SK-N-SH (cell line): ENCODE measurements at places on chromosomes 6 and 20. TPM values are rescaled to one million over a fixed set of nuclear protein-coding genes. Genes with fewer than 3 reads are reported as not detected.

- no peak for DNase-seq
- H3K4me3 ChIP-seq, result no peak overlapping the region
- peaks cover 14% of the 10 kb centered on the region; the same call in 1 of the 2 replicates for H3K4me1 ChIP-seq
- H3K27ac ChIP-seq, result no peak overlapping the region
- no peaks in the 10 kb centered on the region for H3K27me3 ChIP-seq
Observed at GRCh38 chr20:64065062-64065973, 2.3 kb downstream of the TCEA2 start.

GRCh38 chr6:6405031-6405430 is 84.6 kb upstream of the F13A1 start:
- H3K27ac ChIP-seq, result no peak overlapping the region
- H3K4me1 ChIP-seq, result no peaks in the 10 kb centered on the region
- no peak for DNase-seq
- no peaks in the 10 kb centered on the region for H3K36me3 ChIP-seq
- H3K27me3 ChIP-seq, result no peaks in the 10 kb centered on the region

GRCh38 chr6:87139236-87139635 is 16.1 kb upstream of the ZNF292 start:
- H3K27me3 ChIP-seq, result no peaks in the 10 kb centered on the region; the same call in 1 of the 2 replicates
- H3K4me3 ChIP-seq, result no peak overlapping the region
- no peaks in the 10 kb centered on the region for H3K36me3 ChIP-seq
- H3K4me1 ChIP-seq, result no peaks in the 10 kb centered on the region
- peak; percentile 42 for DNase-seq
- no peak overlapping the region for H3K27ac ChIP-seq

GRCh38 chr6:25122622-25123237 is 156.4 kb upstream of the CARMIL1 start:
- peak overlapping the region; percentile 99 for H3K27ac ChIP-seq
- H3K4me3 ChIP-seq, result no peak overlapping the region
- H3K27me3 ChIP-seq, result no peaks in the 10 kb centered on the region
- no peaks in the 10 kb centered on the region for H3K36me3 ChIP-seq
- peaks cover 14% of the 10 kb centered on the region for H3K4me1 ChIP-seq
- DNase-seq, result no peak

DNA sequence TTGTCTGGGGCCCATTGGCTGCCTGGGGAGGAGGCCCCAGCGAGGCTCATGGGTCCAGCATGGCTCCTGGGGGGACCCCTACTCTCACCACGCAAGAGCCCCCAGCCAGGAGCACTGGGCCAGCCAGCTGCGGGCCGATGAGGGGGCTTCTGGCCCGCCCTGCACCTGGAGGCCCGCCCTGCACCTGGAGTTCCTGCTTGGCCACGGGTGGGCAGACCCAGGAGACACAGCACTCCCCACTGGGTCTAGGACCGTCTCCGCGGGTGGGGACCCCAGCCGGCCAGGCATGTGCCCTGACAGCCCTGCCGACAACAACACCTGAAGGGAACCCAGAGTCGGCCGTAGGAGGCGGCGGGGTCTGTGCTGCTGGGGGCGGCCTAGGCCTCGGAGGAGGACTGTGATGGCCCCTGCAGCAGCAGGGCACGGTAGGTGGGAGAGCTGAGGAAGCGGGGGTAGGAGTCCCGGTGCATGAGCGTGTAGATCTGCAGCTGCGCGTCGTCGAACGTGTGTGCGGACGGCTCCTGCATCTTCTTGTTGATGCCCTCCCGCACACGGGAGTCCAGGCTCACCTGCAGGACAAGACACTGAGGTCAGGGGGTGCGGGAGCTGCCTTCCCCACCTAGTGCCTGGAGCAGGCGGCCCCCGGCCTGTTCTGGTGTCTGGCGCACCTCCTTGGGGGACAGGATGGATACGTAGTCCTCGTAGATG is 5.7 kb downstream of the RGS19 start:
- H3K27ac ChIP-seq, result no peak overlapping the region
- no peak overlapping the region for H3K4me3 ChIP-seq
- H3K27me3 ChIP-seq, result no peaks in the 10 kb centered on the region
- H3K36me3 ChIP-seq, result no peaks in the 10 kb centered on the region
- no peak for DNase-seq

DNA sequence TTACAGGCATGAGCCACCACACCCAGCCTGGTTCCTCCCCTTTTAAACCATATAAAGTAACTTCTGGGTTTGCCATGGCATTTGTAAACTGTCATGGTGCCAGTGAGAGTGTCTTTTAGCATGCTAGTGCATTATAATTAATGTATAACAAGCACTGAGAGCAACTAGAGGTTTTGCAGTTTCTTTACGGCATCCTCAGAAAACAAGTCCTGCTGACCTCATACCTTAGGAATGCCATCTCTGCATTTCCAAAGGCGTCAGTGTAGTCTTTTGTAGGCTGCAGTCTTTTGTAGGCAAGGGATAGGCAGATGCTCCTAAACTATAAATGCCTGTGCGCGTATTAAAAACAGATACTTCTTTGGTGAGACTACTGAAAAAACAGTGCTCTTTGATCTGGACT is 75.0 kb upstream of the EZR start:
- H3K27ac ChIP-seq, result no peak overlapping the region
- H3K36me3 ChIP-seq, result no peaks in the 10 kb centered on the region
- no peaks in the 10 kb centered on the region for H3K27me3 ChIP-seq
- no peak for DNase-seq
- H3K4me3 ChIP-seq, result no peak overlapping the region
- no peaks in the 10 kb centered on the region for H3K4me1 ChIP-seq

GRCh38 chr6:3367630-3368029 is 89.2 kb downstream of the SLC22A23 start:
- no peaks in the 10 kb centered on the region for H3K36me3 ChIP-seq
- no peaks in the 10 kb centered on the region for H3K4me1 ChIP-seq
- DNase-seq, result no peak
- no peak overlapping the region for H3K27ac ChIP-seq
- H3K27me3 ChIP-seq, result peaks cover 55% of the 10 kb centered on the region; the same call in 1 of the 2 replicates
- no peak overlapping the region for H3K4me3 ChIP-seq

GRCh38 chr20:36744764-36745191 is 1.1 kb downstream of the NDRG3 start:
- no peaks in the 10 kb centered on the region for H3K36me3 ChIP-seq
- peak overlapping the region; percentile 85 for H3K4me3 ChIP-seq
- no peak overlapping the region for H3K27ac ChIP-seq
- H3K27me3 ChIP-seq, result no peaks in the 10 kb centered on the region
- peak; percentile 73 for DNase-seq
- no peaks in the 10 kb centered on the region for H3K4me1 ChIP-seq

DNA sequence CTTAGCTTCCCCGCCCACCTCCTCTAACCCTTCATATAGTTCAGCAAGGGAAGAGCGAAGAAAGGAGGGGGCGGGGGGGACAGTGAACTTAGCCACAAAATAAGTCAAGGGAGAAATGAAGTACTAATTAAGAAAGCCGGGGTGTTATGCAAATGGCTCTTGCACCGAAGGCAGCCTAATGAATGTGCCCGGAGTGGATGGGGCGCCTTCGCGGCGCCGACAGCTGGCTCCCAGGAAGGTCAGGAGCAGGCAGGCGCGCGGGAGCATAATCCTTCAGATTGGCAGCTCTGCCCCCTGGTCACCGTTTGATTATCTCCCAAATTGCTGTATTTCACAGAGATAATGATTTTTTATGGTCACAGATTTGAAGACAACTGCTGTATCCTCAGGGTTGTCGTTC is 395.1 kb downstream of the TFAP2B start:
- H3K27me3 ChIP-seq, result no peaks in the 10 kb centered on the region
- DNase-seq, result no peak
- no peaks in the 10 kb centered on the region; the same call in 1 of the 2 replicates for H3K4me1 ChIP-seq
- H3K36me3 ChIP-seq, result no peaks in the 10 kb centered on the region
- no peak overlapping the region for H3K27ac ChIP-seq
- no peak overlapping the region for H3K4me3 ChIP-seq

- no peaks in the 10 kb centered on the region for H3K36me3 ChIP-seq
- no peaks in the 10 kb centered on the region; the same call in 1 of the 2 replicates for H3K27me3 ChIP-seq
- no peak overlapping the region for H3K4me3 ChIP-seq
- H3K4me1 ChIP-seq, result no peaks in the 10 kb centered on the region
- no peak for DNase-seq
- H3K27ac ChIP-seq, result no peak overlapping the region
Observed at GRCh38 chr6:131469130-131469529, 103.9 kb upstream of the ARG1 start.

DNA sequence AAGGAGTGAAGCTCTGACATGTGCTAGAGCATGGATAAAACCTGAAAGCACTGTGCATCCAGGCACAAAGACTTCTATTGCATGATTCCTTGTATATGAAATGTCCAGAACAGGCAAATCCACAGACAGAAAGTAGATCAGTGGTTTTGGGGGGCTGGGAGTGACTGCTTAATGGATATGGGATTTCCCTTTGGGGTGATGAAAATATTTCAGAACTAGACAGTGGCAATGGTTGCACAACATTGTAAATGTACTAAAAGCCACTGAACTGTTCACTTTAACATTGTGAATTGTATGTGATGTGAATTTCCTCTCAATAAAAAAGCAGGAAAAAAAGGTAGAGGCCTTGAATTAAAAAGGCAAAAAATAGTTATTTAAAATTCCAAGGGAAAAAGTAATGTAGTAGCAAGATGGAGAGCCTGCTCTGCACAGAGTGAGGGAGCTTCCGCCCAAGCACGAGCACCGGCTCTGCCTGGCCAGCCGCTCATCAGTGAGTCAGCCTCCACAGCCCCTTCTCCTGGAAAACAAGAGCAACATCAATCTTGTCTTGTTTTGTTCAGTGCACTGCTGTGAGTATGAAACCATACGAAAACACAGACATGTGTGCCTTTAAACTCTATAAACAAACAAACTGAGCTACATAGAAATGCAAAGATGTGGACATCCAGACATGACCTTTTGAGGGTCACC is 74.6 kb upstream of the THBS2 start:
- no peaks in the 10 kb centered on the region for H3K36me3 ChIP-seq
- H3K27ac ChIP-seq, result no peak overlapping the region
- no peaks in the 10 kb centered on the region for H3K4me1 ChIP-seq
- DNase-seq, result no peak

GRCh38 chr6:157751547-157752200 is 71.4 kb upstream of the SNX9 start:
- no peak overlapping the region for H3K27ac ChIP-seq
- no peaks in the 10 kb centered on the region for H3K36me3 ChIP-seq
- DNase-seq, result no peak
- peaks cover 3% of the 10 kb centered on the region; the same call in 1 of the 2 replicates for H3K4me1 ChIP-seq
- H3K27me3 ChIP-seq, result no peaks in the 10 kb centered on the region
- H3K4me3 ChIP-seq, result no peak overlapping the region

DNA sequence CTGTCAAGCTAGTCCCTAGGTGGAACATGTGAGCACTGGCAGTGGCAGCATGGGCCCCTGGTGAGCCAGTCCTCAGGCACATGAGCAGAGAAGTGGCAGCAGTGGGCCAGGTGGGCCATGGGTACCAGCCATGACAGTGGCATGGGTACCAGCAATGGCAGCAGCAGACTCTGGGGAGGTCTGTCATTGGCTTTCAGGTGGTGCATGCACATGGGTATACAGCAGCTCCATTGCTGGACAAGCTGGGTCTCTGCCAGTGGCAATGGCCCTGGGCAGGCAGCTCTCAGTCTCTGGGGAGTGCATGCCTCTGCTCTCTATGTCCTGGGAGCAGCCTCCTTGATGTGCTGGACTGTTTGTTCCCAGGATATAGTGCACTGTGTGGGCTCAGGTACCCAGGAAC is 65.3 kb downstream of the KAT14 start:
- H3K36me3 ChIP-seq, result no peaks in the 10 kb centered on the region
- no peaks in the 10 kb centered on the region for H3K4me1 ChIP-seq
- no peak overlapping the region for H3K27ac ChIP-seq
- no peak for DNase-seq

MRAP2 gene
- 0.12 and 0.44 TPM in 2 replicates for polyA plus RNA-seq

- H3K27ac ChIP-seq, result no peak overlapping the region
- no peaks in the 10 kb centered on the region for H3K4me1 ChIP-seq
Observed at GRCh38 chr6:44463728-44464450, 76.4 kb downstream of the CDC5L start.

GRCh38 chr20:25310921-25311728 is 63.2 kb downstream of the PYGB start:
- H3K27me3 ChIP-seq, result no peaks in the 10 kb centered on the region
- H3K36me3 ChIP-seq, result peaks cover 6% of the 10 kb centered on the region; the same call in 1 of the 2 replicates
- H3K4me1 ChIP-seq, result peaks cover 39% of the 10 kb centered on the region
- no peak for DNase-seq
- peak overlapping the region; percentile 91 for H3K27ac ChIP-seq

DNA sequence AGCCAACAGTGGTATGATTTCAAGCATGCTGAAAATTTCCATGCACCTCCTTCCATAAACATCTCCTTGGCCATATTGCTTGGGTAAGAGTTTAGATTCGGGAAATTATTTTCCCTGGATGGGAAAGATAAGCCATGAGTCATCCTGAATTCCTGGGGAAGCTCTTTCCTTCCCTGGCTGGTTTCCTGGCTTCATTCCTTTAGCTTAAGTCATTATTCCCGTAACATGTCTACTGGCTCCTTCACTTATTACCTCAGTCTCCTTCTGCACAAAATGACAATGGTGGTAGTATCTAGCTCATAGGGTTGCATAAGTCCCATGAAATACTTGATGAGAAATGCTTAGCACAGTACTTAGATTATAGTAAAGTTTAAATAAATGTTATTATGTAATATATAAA is 27.6 kb downstream of the TINAG start:
- H3K4me1 ChIP-seq, result 0 out of 2 replicates have a peak, but pooled peaks cover 5% of the 10 kb centered on the region
- H3K4me3 ChIP-seq, result 0 out of 2 replicates have a peak overlapping the region, but pooled peaks have one; percentile 5
- peak overlapping the region; percentile 77 for H3K27ac ChIP-seq
- peak; percentile 0 for DNase-seq
- H3K36me3 ChIP-seq, result no peaks in the 10 kb centered on the region

DNA sequence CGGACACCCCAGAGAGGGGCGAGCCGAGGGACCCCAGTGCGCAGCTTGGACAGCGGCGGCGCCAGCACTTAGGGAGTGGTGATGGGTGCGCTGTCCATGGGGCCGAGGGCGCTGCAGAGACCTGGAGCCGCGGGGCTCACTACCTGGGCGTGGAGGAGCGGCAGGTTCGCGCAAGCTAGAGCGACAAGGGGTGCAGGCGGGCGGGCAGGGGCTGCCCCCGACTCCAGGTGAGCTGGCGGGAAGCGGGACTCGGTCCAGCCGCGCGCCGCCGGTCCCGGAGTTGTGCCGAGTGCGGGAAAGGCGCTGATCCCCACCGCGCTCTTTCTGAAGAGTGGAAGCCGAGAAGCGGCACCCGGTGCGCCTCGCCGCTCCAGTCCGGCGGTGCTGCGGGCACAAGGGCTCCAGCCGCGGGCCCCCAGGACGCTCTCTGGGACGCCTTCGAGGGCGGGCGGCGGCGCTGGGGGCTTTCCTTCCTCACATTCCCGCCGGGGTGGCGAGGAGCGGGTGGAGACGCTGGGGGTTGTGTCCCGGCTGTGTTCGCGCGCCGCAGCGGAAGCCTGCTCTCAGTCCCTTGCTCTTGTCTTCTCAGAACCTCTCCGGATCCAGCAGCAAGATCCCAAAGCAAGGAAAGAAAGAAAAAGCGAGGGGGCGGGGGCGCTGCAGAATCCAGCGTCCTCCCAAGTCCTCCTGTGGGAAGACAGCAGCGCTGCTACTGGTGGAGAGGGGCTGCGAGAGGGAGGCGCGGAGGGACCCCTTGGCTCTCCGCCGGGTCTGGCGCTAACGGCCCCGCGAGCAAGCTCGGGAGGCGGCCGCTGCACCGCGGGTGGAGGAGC is at the start of gene B3GAT2:
Gene B3GAT2 (minus strand): TSS at position 610 of the 833 bp plus-strand sequence. CDS start 631 bp downstream, outside the sequence.
- H3K27ac ChIP-seq, result no peak within 1 kb of the TSS
- H3K4me3 ChIP-seq, result peak within 1 kb of the TSS; percentile 67
- H3K4me1 ChIP-seq, result peaks cover 14% of the 10 kb centered on the region; the same call in 1 of the 2 replicates
- peak; percentile 70 for DNase-seq
- peaks cover 36% of the 10 kb centered on the region for H3K27me3 ChIP-seq

GRCh38 chr6:152503546-152503945 is 133.6 kb downstream of the SYNE1 start:
- H3K4me1 ChIP-seq, result no peaks in the 10 kb centered on the region
- H3K4me3 ChIP-seq, result no peak overlapping the region
- peaks cover 53% of the 10 kb centered on the region for H3K36me3 ChIP-seq
- DNase-seq, result no peak
- H3K27ac ChIP-seq, result no peak overlapping the region
